ENCODE measurements at places on chromosomes 3 and 15.

DNA sequence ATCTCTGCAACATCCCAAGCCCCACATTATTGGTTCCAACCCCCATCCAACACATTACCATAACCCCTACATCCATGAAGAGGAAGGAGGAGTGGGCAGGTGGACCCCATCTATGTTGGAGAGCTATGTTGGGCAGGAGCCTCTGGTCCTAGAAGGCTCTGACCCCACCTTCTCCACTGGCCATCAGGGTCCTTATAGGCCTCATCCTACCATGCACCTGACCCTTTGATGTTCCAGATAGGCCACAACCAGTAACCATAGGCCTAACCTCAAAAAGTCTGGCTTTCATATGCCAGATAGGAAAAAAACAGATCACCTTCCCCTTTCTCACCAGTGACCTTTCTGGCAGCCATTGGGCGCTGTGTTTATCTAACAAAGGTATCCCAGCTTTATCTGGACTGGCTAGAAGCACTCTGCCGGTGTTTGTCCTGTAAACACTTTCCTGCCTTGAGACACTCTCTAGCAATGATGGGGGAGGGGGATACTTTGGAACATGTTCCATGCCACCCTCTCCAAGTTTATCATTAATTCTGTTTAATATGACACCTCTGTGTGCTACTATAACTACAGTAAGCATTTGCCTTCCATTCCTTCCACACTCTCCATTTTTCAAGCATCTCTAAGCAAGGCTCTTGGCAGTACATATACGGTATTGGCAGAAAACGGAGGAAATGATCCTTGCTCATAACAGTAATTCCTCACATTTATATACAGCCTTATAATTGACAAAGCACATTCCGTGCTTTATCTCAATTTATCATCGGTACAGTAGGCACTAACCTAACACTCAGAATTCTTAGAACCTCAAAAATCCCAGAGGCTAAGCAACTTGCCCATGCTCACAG lies 377.1 kb downstream of the VPS13C start:
- no peak for DNase-seq

GRCh38 chr3:43505351-43505750 lies 116.5 kb downstream of the ANO10 start:
- peak; percentile 88 for DNase-seq

GRCh38 chr3:9129365-9129764 lies 120.1 kb downstream of the SRGAP3 start:
- DNase-seq: no peak

GRCh38 chr3:28347374-28348264 lies 902 bp upstream of the ZCWPW2 start:
- DNase-seq: no peak

DNA sequence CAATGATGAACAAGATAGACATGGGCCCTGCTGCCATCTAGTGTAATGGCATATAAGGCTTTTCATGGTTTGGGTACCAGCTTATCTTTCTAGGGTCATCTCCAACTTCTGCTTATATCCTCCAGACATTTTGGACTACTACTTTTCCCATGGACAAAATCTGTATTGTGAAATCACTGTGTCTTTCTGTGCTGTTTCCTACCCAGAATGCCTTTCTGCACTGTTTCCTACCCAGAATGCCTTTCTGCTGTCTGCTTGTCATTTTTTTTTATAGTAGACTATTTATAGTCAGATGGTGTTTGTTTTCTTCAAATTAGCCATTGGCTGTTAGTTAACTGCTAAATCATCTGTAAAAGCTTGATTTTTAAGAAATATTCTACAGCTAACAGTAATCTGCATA lies 20.1 kb downstream of the VPS8 start:
- DNase-seq: no peak

GRCh38 chr3:124075753-124076152 lies 83.8 kb upstream of the ROPN1 start:
- no peak for DNase-seq

- DNase-seq: no peak
Observed at GRCh38 chr15:40943764-40944365, 9.4 kb upstream of the CHAC1 start.

DNA sequence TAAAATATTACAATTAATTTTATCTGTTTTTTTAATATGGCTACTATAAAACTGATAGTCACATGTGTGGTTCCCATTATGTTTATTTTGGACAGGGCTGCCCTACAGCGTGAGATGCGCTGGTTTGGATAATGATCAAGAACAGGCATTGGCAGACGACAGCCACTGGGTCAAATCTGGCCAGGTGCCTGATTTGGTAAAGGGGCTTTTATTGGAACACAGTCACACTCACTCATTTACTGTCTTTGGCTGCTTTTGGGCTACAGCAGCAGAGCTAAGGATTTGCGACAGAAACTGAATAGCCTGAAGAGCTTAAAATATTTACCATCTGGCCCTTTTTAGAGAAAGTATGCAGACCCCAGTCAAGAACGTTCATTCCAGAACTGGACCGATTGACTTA lies 724.2 kb upstream of the CFAP20DC start:
- no peak for DNase-seq

Measured in activated CD4-positive, alpha-beta T cell treated with anti-CD3 and anti-CD28 coated beads, Interleukin-10, Interleukin-2, amounts not matched to agents 100 ng/mL and 50 ng/mL, durations not matched to agents 16 hours and 8 hours (primary cell).